NCI-H187 (cell line): ENCODE measurements at places on chromosomes 1 and 21.

DNA sequence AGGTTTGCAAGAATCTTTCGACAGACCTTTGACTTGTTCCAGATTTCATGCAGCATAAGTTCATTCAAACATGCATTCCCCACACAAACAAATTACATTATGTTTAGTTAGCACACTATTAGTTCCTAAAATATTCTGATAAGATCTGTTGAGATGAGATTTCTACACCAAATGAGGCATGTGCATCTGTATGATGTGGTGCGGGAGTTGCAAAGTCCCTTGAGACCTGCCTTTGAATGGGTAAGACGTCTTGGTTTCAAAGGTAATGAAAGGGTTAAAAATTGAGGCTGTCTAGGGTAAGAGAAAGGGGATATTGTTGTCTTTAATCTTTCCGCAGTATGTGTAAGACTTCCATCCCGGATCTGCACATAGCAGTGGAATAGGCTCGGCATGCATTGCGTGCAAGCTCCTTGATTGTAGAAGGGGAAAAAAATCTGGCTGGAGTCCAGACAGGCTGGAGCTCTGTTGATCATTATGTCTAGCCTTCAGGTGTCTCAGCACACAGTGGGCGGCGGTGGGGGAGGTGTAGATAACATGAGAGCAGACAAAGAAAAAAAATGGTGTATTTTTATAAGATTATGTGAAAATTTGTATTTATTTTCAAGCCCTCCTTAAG is 296.6 kb downstream of the PTPRC start:
- DNase-seq = peak; percentile 52

- DNase-seq = no peak
These were observed 39.6 kb downstream of the VCAM1 start for GRCh38 chr1:100759188-100759587.

DNA sequence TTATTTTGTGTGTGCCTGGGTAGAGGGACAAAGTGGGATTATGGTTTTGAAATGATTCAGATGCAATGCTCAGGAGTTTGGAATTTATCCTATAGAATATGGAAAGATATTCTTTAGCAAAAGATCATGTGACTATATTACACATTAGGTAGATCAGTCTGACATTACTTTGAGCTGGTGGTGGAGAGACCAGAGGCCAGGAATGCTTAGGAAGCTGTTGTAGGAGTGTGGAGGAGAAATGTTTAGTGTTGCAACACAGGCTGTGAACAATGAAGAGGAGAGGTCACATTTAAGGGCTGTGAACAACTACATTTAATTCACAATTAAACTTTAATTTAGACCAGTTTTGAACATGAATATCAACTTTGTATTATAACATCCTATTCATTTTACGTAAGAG is 45.3 kb upstream of the PODN start:
- no peak for DNase-seq

DNA sequence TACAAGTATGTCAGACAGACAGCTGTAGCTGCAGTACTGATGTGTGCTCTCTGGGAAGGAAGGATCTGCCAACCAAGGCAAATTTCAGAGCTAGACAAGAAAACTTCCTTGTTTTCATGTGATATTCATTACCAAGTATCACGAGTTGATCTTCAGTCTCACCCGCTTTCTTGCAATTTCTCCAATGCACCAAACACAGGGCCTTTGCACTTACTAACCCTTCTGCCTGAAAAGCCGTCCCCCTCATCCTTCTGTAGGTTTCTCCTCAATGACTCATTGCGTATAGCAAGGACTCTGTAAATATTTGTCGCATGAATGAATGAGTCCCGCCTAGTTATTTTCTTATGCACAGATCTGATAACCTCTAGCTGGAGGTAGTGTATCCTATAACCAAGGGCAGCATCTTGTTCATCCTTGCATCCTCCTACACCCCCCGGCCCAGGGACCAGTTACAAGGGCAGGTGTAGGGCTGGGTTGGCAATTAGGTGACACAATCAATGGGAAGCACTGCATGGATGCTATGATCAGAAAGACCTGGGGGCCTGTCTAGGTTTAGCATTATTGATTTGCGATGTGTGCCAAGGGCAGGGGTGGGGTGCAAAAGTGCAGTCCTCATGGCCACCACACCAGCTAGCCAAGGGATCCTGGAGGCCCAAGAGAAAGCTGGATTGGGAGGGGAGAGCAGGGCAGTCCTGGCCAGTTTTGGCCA is 51.4 kb upstream of the GPR157 start:
- DNase-seq = no peak

DNA sequence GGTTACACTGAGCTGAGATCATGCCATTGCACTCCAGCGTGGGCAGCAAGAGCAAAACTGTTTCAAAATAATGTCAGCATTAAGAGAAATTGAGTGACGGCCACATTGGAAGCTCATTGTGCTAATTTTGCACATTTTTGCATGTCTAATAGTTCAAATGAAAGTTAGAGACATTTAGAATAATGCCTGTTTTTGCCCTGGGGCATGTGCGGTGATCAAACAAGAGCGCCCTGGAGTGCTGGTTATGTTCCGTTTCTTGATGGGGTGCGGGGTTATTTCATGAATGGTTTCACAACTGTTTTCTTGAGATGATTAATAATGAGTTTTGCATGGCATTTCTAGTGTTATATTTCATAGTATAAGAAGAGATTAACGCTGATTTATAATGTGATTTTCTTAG is 13.1 kb downstream of the OR2T11 start:
- DNase-seq = no peak

- DNase-seq = no peak
These were observed 35.5 kb downstream of the MFSD2A start for GRCh38 chr1:39990428-39990827.

GRCh38 chr1:116112388-116113140 is 1.4 kb downstream of the MAB21L3 start:
- no peak for DNase-seq

GRCh38 chr1:1039145-1039910 is 19.4 kb downstream of the AGRN start:
- no peak for DNase-seq

DNA sequence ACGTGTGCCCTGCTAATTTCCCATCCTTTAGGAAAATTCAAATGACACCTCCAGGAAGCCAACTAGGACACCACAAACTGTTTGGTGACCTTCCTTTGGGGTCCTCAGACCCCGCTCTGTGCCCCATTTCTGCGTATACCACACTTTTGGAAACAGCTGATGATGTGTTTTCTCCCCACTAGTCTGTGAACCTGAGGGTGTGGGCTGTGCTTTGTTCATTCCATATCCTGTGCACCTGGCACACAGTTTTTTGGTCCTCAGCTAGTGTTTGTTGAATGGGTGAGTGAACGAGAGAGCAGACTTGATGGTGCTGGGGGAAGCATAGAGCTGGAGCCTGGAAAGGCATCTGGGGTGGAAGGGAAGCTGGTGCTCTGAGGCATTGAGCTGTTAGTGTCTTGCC is 48.6 kb downstream of the RPS6KA1 start:
- DNase-seq = no peak

DNA sequence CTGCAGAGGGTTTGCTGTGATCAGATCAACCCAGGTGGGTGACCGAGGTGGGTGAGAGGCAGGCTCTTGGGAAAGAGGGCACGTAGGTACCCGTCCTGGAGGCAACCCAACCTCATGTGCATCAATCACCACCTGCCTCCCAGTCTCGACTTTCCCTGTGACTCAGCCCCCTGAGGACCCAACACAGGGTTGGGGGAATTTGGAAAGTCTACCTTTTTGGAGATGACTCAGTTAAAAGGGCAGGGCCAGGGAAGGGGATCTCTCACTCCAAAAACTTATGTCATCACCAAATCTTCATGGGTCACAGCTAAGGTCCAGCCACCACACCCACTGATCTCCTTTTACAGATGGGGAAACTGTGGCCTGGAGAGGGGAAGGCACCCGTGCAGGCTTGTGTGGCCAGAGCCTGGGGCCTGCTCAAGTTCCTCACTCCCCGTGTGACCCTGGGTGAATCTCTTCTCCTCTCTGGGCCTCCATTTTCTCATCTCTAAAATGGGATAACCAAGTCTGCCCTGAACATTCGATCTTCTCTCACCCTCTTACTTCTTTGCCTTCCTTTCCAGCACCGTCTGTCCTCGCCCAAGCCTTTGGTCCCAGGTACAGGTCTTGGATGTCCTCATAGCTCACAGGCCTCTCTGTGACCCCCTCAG is 34.6 kb upstream of the WNT4 start:
- no peak for DNase-seq

DNA sequence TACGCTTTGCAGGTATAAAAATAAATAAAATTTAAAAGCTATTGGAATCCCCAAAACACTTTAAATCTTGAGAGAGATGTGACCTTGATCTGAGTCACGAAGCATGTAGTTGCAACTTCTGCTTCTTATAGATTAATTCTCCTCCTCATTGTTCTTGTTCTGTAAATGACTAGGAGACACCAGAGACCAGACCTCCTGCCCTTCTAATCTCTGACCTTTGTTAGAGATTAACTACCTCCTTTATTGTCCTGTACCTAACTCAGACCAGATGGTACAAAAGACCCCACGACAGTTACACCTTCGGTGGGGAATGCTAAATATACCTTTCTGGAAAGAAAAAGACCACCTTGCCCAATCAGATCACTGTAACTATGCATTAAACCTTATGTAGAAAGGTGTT is 76.9 kb upstream of the NEK2 start:
- no peak for DNase-seq

GRCh38 chr1:7524341-7525337 is 246.5 kb upstream of the VAMP3 start:
- DNase-seq = no peak
